ENCODE measurements at places on chromosomes 13 and 19.

DNA sequence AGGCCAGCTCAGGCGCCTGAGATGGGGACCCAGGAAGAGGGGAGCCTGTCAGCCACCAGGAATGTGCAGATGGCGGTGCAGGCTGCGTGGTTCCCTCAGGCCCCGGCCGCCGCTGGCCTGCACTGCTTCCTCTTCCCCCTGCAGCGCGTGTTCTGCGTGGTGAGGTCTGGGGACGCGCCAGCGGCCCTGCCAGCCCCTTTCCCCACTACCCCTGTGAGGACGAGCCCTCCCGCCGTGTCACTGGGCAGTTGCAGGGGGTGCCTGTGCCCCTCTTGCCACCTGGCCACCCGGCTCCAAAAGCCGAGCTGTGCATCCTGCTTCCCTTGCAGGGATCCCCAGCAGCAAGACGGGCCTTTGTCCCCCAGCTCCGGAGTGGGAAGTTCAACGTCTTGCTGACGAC is 58.4 kb downstream of the SMARCA4 start:
- no peak for DNase-seq

DNA sequence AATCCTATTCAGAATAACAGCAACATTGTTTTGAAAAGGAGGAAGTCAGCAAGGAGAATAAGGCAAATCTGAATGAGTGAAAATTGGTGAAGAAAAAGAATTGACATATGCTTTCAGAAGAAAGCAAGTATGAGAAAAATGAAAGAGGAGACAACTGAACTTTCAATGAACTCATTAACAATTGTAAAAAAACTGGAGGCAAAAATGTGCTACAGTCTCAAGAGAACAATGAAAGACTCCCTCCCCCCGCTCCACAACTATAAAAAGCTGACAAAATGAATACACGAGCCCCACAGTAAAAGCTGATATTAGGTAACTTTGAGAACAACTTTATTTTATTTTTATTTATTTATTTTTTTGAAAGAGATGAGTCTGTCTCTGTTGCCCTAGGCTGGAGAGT is 373.1 kb downstream of the DIAPH3 start:
- DNase-seq: no peak

GRCh38 chr13:51814825-51815650 is 11.1 kb upstream of the DHRS12 start:
- peak; percentile 56 for DNase-seq

DNA sequence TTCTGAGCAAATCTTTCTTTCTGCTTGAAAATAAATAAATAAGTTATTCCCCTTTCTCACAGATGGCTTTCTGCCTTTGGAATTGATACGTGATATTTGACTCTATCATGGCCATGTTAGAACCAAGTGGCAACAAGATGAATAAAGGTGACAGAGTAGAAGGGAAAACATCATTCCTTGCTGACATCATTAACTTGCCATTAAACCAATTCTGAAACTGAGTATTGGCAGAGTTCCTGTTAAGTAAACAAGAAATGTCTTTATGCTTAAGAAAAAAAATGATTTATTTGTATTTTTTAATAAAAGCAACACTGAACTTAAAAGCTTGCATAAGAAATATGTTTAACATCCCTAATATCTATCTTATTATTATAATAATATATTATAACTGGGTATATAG is 828.1 kb downstream of the PCDH9 start:
- DNase-seq: no peak

- no peak for DNase-seq
Observed at GRCh38 chr13:113954046-113954835, 19.6 kb downstream of the C13orf46 start.

DNA sequence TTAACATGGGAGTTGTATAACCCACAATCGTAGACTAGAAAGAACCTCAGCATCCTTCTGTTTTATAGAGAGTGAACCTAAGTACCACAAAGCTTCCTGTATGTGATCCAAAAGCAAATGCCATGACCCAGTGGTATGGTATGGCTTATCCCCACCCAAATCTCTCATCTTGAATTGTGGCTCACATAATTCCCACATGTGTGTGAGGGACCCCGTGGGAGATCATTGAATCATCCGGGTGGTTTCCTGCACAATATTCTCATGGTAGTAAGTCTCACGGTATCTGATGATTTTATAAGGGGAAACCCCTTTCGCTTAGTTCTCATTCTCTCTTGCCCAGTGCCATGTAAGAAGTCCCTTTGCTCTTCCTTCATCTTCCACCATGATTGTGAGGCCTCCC is 587.9 kb downstream of the LMO7 start:
- DNase-seq: no peak

GRCh38 chr19:31516756-31517155 is 167.5 kb upstream of the TSHZ3 start:
- DNase-seq: no peak

DNA sequence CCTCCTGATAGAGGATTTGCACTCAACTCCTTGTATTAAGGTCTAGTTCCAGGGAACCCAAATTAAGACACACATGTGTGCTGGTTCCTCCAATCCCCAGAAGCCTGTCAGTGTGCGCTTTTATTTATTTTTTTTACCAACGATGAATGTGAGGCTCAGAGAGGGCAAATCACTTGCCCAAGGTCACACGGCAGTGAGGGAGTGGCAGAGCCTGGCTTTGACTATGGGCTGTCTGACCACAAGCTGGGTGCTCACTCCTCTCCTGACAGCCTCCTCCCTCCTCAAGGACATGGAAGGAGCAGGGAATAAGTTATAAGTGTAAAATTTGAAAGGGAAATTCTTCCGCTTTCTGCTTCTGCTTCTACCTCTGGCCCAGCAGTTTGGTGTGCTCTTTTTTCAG is 48.9 kb downstream of the CYP4F22 start:
- no peak for DNase-seq

GRCh38 chr13:41075034-41075433 is 13.7 kb downstream of the WBP4 start:
- DNase-seq: peak; percentile 20

GRCh38 chr13:46648166-46648607 is 95.2 kb downstream of the LRCH1 start:
- no peak for DNase-seq

GRCh38 chr19:43623889-43624670 is 4.7 kb upstream of the ZNF428 start:
- DNase-seq: no peak

DNA sequence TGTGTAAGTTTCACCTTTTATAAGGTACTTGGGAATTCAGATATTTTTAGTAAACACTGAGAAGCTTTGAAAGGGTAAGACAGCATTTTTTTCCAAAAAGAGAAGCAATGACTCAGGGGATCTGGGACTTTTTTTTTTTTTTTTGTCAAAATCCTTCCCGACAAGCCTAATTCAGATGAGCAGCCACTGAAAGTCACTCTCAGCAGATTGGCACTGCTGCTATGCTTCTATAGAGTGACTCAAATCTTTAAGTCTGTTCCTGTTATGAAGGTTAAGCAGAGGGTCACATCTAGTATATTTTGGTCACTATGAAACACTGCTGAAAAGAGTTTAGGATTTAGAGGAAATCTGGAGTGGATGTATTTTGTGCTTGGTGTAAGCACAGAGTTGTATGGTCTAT is 571.1 kb downstream of the MYO16 start:
- no peak for DNase-seq

- DNase-seq: no peak
Observed at GRCh38 chr13:33556828-33557227, 261.1 kb upstream of the RFC3 start.

- DNase-seq: no peak
Observed at GRCh38 chr19:54206831-54207177, 6.1 kb downstream of the RPS9 start.

GRCh38 chr13:45280751-45281634 is 60.0 kb downstream of the TPT1 start:
- peak; percentile 69 for DNase-seq

DNA sequence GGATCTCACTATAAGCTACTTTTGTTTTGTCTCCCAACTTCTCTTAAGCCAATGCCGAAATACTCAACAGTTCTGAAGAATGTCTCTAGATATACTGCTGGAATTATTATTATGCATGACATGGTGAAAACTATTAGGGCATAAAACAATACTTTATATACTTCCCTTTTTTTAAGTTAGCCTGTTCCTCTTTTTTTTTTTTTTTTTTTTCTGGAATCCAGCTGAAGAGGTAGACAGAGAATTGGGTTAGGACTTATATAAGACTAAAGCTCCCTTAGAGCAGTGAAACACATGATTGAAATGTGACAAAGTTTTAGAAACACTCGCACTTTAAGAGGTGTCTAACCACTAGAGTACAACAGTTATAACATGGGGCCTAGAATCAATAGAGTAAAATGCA is 850.9 kb upstream of the PCDH9 start:
- DNase-seq: no peak

GRCh38 chr19:39304185-39304513 is 7.9 kb downstream of the IFNL1 start:
- DNase-seq: no peak

DNA sequence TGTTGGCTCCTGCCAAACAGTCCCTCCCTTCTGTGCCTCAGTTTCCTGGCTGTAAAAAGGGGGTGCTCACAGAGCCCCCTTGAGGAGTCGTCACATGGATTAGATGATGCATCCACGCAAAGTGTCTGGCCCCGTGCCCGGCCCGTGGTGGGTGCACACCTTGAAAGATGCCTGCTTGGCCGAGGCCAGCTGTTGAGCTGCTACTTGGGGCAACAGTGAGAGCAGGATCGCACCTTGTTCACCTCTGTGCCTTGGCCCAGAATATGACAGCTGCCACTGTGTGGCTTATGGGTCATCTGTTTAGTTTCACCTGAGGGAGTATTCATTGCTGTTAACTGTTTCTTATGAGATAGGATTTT is 17.7 kb downstream of the CRTC1 start:
- no peak for DNase-seq

DNA sequence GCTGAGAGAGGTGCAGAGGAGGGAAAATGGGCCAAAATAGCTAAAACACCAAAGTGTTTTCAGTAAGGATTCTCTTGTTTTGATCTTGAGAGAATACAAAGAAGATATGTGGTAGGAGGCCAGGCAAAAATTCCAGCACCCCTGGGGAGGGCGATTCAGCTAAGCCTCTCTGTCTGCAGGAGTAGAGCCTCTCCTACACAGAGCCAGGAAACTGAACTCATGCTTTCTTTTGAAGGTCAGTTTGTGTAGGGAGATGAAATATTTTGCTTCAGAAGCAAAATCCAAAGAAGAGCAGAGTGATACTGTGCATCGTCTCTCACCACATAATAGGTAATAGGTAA is 565.0 kb downstream of the FGF9 start:
- DNase-seq: no peak

DNA sequence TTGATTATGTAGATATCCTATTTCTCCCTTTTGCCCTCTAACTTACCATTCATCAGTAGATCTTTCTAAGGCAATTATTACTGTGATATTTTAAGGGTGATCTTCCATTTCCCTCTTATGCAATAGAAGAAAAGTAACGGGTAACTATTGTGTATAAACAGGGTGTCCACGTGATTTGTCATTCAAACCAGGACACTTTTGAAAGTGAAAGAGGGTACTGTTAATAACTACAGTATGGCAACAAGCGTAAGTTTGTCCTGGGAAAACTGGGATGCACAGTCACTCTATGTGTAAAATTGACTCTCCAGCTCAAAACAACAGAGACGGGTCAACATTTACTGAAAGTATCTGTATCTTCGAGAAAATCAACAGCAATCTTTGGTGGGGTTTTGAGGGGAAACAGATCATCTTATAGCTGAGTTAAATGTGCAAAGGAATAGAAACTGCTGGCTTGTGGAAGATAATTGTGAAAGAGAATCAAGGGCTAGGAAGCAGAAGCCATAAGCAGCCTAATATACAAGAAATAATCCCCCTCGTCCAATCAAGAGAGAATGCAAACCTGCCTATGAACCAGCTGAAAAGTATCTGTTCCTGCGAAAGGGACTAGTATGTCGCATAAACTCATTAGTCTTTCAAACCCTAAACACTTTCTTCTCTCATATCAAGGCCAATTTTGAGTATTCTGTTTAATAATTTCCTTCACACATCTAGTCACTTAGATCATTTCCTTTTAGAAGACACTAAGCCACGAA is 126.7 kb downstream of the FOXO1 start:
- peak; percentile 17 for DNase-seq

All from RPMI7951 (cell line).